Tibial nerve (tissue), 4 donors: ENCODE measurements at places on chromosomes 16 and 17.

GRCh38 chr17:7878234-7878633 is 10.4 kb upstream of the CHD3 start:
- no peak for DNase-seq

DNA sequence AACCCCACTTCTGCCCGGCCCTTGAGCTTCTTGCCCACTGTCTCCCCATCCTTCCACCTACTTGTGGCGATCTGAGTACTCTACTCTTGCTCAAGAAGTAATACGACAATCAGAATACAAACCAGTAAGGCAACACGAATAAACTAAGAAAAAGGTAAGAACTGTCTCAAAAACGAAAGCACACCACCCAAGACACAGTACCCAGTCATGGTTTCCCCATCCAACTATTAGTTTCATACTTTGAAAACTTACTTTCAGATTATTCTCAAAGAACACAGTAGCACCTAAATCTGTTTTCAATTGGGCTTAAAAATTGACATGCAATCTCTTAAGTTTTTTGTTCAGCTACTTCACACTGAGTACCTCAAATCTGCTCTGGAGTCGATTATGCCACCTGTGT is 13.9 kb downstream of the GINS2 start:
- DNase-seq: no peak

DNA sequence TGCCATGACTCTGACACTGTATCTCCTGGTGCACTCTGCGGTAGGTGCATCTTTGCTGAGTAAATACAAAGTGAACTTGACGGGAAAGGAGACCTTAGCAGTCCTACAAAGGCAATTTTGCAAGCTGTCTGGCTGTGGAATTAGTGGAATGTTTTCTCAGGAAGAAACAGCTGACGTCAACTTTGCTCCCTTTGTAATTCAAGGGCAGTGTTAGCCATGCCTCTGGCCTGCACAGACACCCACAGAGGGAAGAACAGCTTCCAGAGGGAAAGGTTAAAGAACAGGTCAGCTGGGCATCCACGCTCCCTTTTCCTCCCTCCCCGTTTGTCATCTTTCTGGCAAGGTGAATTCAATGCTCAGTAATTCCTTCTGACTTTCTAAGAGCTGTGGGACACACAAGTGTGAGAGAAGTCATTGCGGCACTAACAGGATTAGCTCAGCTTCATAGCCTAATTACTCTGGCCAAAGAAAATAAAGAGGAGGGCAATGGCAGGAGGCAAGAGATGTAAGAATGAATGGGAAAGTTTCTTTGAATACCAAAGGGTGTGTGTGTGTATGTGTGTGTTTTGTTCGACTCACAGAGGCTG is 476.9 kb upstream of the GOT2 start:
- peak; percentile 41 for DNase-seq

GRCh38 chr17:82974136-82974952 is 105.1 kb upstream of the METRNL start:
- no peak for DNase-seq

DNA sequence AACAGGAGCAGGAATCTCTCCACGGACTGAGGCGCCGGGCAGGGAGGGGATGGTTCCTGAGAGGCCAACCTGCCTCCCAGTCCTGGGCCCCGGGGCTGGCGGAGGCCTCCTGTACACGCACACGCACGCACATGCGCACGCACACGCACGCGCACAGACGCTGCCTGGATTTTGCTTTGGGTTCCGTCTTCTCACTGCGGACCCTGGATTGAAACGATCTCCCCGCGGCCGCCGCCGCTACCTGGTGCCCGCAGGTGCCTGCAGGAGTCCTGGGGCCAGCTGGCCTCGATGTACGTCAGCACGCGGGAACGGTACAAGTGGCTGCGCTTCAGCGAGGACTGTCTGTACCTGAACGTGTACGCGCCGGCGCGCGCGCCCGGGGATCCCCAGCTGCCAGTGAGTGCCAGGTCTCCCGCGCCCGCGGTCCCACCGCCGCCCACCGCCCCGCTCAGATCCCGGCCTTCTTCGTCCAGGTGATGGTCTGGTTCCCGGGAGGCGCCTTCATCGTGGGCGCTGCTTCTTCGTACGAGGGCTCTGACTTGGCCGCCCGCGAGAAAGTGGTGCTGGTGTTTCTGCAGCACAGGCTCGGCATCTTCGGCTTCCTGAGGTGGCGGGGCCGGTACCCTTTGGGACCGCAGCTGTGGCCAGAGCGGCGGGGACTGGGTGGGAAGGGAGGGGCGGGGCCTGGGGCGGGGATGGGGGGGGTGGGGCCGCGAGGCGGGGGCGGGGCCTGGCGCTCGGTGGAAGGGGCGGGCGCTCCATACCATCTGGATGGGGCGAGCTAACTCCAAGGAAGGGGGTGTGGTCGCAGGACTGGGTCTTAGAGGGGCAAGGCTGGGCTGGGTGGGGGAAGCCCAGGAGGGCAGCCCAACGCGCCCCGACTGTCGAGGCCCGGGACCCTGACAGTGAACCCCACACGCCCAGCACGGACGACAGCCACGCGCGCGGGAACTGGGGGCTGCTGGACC is 12.3 kb downstream of the CES4A start:
- DNase-seq: peak; percentile 60
